Activated T-cell treated with anti-CD3 and anti-CD28 coated beads, Interleukin-2, amount 50 U/mL, for 72 hours (primary cell): ENCODE measurements at places on chromosomes 7 and 10. TPM values are rescaled to one million over a fixed set of nuclear protein-coding genes. Genes with fewer than 3 reads are reported as not detected.

Gene ANKRD61
- total RNA-seq = not detected

Gene ADAMTS14
- total RNA-seq = 0.24 TPM

Gene LDB3
- total RNA-seq = 0.16 TPM

Gene PAXIP1
- 17.2 TPM for total RNA-seq

Gene MSS51
- 3.5 TPM for total RNA-seq

Gene HACD1
- 4.2 TPM for total RNA-seq

Gene PHYHIPL
- not detected for total RNA-seq

Gene ATG9B
- 10.1 TPM for total RNA-seq

GRCh38 chr7:140004672-140005071 is 58.1 kb downstream of the PARP12 start:
- DNase-seq = no peak

DNA sequence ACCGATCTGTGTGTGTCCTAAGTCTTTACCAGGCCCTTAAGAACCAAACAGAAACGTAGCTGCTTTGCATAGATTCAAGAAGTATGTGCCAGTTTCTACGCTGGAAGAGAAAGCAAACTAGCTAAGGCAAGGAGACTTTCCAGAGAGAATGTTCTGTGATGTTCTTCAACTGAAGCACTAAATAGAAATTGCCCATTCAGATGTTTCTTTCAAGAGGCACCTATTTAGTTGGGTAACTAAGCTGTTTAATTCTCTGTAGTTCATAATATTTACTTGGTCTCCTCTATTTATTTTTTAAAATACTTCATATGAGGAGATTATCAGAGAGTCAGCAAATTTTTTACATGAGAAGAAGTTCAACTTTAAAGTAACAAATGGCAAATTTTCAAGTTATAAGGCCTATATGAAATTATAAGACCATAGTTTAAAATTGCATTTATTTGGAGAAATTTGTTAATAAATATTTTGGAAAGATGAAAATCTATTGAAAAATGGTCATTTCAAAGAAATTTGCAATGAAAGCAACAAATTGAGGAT is 279.0 kb downstream of the NEBL start:
- DNase-seq = no peak

DNA sequence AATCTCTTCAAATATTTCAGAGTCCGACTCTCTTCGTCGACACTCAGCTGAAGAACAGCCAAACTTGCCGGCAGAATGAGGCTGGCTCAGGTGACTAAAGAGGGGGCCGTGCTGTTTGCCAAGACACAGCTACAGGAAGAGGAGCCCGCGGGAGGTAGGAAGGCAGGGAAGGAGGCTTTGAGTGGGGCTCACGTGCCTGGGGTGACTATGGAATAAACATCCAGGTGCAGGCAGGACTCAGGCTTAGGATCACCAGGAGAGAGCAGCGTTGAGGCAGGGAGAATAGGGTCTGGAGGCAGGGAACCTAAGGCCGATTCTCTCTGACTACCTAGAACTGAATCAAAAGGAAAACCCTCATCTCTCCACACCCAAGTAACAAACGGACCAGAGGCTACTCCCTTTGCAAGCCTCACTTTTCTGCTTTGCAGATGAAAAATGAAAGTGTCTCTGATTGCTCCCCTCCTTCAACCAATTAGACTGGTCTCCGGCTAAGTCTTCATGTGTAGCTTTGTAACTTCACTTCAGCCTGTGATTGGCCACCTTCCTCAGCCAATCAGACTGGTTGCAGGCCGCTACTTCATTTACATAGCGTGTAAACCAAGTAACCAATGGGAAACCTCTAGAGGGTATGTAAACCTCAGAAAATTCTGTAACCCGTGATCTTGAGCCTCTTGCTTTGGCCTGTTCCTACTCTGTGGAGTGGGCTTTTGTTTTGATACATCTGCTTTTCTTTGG is 19.7 kb upstream of the BNIP3 start:
- no peak for DNase-seq

GRCh38 chr7:70512144-70512543 is 619.8 kb upstream of the GALNT17 start:
- no peak for DNase-seq

DNA sequence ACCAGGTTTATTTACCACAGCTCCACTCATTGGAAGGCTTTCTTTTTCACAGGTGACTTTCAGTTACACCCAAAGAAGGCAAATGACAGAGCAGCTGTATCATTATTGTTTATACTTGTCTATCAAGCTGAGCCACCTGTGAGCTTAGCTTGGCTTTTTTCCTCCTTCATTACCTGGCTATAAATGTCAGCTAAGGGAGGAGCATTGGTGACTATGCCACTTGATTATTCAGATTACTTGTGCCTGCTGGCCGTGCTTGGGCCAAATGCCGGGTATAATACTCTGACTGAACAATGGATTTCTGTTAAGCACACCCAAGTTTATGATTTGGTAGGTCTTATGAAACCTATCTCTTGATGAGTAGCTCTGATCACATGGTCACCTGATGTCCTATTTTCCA is 9.9 kb upstream of the GNAT3 start:
- no peak for DNase-seq

DNA sequence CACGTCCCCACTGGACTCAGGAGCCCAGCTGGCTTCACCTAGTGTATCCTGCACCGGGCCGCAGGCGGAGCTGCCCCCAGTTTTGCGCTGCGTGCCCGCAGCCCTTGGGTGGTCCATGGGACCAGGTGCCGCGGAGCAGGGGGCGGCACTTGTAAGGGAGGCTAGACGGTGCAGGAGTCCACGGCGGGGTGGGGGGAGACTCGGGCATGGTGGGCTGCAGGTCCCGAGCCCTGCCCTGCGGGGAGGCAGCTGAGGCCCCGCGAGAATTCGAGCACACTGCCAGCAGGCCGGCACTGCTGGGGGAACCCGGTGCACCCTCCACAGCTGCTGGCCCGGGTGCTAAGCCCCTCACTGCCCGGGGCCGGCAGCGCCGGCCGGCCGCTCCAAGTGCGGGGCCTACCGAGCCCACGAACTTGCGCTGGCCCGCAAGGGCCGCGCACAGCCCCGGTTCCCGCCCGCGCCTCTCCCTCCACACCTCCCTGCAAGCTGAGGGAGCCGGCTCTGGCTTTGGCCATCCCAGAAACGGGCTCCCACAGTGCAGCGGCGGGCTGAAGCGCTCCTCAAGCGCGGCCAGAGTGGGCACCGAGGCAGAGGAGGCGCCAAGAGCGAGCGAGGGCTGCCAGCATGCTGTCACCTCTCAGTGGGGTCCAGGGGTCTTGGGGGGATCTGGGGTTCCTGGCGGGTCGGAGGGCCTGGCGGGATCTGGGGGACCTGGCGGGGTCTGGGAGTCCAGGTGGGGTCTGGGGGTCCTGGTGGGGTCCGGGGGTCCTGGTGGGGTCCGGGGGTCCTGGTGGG is 81.4 kb downstream of the VIPR2 start:
- DNase-seq = no peak

- no peak for DNase-seq
Observed at GRCh38 chr10:61028861-61029361, 84.9 kb upstream of the RHOBTB1 start.

- no peak for DNase-seq
Observed at GRCh38 chr7:107345898-107346297, 124.0 kb upstream of the GPR22 start.

DNA sequence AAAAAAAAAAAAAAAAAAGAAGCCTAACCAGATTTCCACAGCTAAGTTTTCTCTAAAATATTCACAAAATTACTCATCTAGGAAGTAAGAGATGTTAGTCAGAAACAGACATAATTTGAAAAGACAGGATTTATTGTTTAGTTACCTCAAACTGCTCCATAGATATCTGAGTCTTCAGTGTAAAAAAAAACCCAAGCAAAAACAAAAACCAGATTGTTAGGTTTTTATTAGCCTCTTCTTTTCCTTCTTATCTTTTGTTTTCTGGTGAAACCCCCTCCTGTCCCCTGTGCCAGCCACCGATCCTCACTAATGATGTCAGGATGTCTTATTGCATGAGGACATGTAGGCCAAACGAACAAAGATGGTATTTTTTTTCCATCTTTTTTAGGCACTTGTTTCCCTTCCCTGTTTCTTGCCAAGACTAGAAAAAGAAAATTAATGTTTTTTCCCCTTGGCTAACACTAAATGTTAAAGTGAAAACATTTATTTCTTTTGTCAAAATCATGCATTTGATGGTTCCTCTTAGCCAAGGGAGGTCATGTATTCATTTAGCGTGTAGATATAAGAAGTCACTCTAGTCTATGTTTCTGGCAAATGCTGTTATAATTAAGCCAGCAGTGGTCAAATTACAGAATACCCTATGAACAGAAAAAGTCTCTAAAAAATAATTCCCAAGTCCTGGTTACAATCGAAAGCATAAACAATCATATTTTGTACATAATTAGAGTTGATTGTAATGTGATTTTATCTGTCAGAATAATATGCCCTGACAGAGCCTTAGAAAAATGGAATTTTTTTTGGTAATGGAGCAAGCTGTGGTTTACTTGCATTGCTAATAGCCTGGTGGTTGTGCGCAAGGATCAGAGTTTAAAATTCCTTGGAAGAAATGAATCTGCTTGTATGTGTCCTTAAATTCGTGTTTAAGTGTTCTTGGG is 702.4 kb upstream of the FZD8 start:
- DNase-seq = no peak

GRCh38 chr7:101882005-101882421 is 64.6 kb downstream of the CUX1 start:
- no peak for DNase-seq

- DNase-seq = no peak
Observed at GRCh38 chr7:30977222-30977621, 13.5 kb downstream of the GHRHR start.

- DNase-seq = no peak
Observed at GRCh38 chr7:44438816-44439215, 51.6 kb downstream of the NUDCD3 start.

DNA sequence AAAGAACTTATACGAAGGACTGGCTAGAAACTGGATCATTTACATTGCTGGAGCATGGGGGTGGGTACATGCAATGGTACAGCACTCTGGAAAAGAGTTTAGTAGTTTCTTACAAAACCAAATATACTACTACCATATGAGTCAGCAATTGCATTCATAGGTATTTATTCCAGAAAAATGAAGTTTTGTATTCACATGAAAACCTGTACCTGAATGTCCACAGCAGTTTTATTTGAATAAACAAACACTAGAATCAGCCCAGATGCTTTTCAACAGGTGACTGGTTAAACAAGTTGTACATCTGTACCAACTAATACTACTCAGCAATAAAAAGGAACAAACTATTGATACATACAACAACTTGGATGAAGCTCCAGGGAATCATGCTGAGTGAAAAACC is 3.4 kb downstream of the SCIN start:
- DNase-seq = no peak

DNA sequence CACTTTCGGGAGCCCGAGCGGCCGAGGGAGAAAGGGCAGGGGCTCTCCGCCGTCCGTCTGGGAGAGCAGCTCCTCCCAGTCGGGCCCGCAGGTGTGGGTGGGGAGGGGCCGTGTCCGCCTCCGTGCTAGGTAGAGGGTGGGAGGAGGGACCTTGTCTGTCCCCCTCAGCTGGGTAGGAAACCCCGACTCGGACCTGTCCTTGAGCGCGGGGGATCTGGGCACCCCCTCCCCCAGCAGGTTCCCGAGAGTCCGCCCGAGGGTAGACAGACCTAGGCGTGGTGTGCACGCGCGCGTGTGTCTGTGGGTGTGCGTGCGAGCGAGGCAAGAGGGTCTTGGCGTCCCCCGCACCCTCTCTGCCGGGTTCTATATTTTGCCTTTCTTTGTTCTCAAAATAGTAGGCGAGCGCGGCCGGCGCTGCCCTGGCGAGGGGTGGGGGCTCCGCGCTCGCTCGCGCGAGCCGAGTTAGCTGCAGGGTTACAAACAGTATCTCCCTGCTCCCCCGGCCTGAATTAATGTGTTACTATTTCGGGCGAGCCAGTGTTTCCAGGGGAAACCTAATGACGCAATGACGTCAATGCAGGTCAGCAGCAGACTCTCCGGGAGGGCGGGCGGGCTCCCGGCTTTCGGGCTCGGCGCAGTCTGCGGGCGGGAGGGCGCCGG is 73.9 kb upstream of the LEP start:
- DNase-seq = no peak
